HFFc6 (cell line): ENCODE measurements at places on chromosomes 6 and 20. TPM values are rescaled to one million over a fixed set of nuclear protein-coding genes. Genes with fewer than 3 reads are reported as not detected.

GRCh38 chr20:4637081-4637797, 84.5 kb upstream of the PRND start:
- no peak overlapping the region for H3K4me3 ChIP-seq
- H3K4me1 ChIP-seq = peaks cover 6% of the 10 kb centered on the region
- DNase-seq = peak; percentile 81
- peaks cover 7% of the 10 kb centered on the region for H3K36me3 ChIP-seq
- H3K27me3 ChIP-seq = no peaks in the 10 kb centered on the region
- peak overlapping the region; percentile 78 for H3K27ac ChIP-seq

DNA sequence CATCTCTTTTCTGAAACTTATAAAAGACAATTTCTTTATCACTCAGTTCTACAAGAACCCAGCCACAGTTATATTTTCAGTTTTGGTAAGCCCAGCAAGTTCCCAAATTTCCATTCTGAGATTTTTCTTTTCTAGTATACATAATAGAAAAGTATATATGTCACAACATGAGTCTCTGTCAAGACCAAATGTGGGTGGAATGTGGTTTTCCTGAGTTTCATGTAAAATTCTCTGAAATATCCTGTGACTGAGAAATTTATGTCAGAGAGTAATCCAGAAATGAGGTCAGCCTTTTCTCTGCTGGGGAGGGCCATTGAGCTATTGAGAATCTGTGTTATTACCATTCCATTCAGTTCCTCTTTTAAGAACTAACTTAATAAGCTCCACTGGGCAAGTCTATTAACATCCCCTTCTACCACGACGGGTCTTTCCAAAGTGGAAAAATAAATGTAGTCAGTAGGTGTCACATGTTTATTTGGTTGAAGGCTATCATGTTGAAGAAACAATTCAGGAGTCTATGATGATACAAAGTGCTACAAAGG, 100.7 kb upstream of the HMGN3 start:
- DNase-seq = no peak
- H3K36me3 ChIP-seq = no peaks in the 10 kb centered on the region
- H3K27ac ChIP-seq = no peak overlapping the region
- H3K27me3 ChIP-seq = no peaks in the 10 kb centered on the region

DNA sequence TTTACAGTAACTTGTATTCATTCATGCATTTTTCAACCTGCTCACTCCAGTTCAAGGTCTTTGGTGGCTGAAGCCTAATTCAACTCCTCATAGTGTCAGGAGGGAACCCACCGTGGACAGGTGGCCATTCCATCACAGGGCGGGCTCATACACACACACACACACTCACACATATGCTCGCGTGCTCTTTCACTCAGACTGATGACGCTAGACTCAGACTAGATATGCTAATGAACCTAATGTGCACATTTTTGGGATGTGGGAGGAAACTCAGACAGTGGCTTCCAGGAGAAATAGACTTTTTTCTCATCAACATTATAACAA, 56.7 kb downstream of the TRIM27 start:
- H3K36me3 ChIP-seq = no peaks in the 10 kb centered on the region
- peaks cover 20% of the 10 kb centered on the region for H3K4me1 ChIP-seq
- H3K4me3 ChIP-seq = peak overlapping the region; percentile 76
- H3K27ac ChIP-seq = no peak overlapping the region

DNA sequence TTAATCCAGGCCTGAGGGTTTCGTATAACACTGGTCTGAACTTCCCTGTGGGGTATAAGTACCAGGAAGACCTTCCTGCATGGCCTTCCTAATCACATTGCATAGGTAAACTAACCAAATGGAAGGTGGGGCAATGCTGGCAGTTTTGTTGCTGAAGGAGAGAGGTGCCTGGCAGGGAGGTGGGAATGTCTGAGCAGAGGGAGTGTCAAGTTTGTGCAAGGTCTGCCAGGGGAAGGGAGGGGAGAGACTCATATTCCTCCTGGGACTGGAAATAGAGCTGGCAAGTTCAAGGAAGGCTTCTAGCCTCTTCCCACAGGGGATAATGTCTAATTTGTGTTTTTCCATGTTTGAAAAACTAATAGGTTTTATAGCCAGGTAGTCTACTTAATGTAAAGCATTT, 70.6 kb downstream of the HDDC2 start:
- no peak for DNase-seq
- no peak overlapping the region for H3K4me3 ChIP-seq
- H3K27me3 ChIP-seq = no peaks in the 10 kb centered on the region; the same call in 1 of the 2 replicates
- peaks cover 43% of the 10 kb centered on the region for H3K4me1 ChIP-seq
- no peaks in the 10 kb centered on the region for H3K36me3 ChIP-seq
- H3K27ac ChIP-seq = no peak overlapping the region

DNA sequence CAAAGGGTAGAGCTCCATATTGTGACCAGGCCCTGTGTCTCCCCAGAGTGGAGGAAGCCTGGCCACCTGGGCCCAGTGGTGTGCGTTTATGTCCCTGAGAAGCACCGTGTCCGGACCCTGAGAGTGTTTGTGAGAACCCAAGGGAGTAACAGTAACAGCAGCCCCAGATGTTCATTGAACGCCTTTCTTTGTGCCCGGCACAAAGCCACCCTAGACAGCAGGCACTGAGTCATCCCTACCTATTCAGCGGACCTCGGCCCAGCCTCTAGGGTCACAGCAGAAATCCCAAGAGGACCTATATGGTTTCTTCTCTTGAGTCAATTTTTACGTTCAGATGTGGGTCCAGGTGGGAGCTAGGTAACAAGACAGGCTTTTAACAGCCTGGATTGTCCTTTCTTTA, 24.5 kb downstream of the BCAS4 start:
- DNase-seq = no peak
- no peak overlapping the region for H3K4me3 ChIP-seq
- H3K27ac ChIP-seq = no peak overlapping the region
- peaks cover 14% of the 10 kb centered on the region for H3K36me3 ChIP-seq
- no peaks in the 10 kb centered on the region; the same call in 1 of the 2 replicates for H3K27me3 ChIP-seq
- H3K4me1 ChIP-seq = peaks cover 54% of the 10 kb centered on the region

PHACTR1 gene
- 3.1 to 4.7 TPM (median 3.8 TPM) in 3 replicates for total RNA-seq

- peak; percentile 55 for DNase-seq
- H3K36me3 ChIP-seq = 0 out of 2 replicates have a peak, but pooled peaks cover 4% of the 10 kb centered on the region
- peak overlapping the region; percentile 67 for H3K27ac ChIP-seq
- H3K27me3 ChIP-seq = no peaks in the 10 kb centered on the region
- peak overlapping the region; percentile 46 for H3K4me3 ChIP-seq
Measured at GRCh38 chr6:56906752-56907151, 48.2 kb upstream of the BEND6 start.

DNA sequence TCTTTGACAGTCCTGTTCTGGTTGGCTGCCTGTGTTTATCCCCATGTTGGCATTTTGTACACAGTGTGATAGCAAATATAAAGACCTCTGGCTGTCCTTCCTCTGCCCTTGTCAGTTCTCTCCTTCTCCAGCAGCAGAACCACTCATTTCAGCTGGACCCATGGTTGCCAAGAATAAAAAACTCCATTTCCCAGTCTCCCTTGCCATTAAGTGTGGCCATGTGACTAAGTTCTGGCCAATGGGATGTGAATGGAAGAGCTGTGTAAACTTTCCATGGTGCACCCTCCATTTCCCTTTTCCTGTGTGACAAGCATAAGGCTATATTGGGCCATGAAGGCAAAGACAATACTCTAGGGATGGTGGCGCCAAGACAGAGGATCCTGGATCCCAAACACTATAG, 78.4 kb upstream of the TBC1D7 start:
- no peak overlapping the region for H3K4me3 ChIP-seq
- DNase-seq = no peak
- H3K4me1 ChIP-seq = peaks cover 41% of the 10 kb centered on the region
- no peaks in the 10 kb centered on the region for H3K36me3 ChIP-seq
- H3K27ac ChIP-seq = no peak overlapping the region; the same call in 1 of the 2 replicates
- H3K27me3 ChIP-seq = no peaks in the 10 kb centered on the region; the same call in 1 of the 2 replicates

DNA sequence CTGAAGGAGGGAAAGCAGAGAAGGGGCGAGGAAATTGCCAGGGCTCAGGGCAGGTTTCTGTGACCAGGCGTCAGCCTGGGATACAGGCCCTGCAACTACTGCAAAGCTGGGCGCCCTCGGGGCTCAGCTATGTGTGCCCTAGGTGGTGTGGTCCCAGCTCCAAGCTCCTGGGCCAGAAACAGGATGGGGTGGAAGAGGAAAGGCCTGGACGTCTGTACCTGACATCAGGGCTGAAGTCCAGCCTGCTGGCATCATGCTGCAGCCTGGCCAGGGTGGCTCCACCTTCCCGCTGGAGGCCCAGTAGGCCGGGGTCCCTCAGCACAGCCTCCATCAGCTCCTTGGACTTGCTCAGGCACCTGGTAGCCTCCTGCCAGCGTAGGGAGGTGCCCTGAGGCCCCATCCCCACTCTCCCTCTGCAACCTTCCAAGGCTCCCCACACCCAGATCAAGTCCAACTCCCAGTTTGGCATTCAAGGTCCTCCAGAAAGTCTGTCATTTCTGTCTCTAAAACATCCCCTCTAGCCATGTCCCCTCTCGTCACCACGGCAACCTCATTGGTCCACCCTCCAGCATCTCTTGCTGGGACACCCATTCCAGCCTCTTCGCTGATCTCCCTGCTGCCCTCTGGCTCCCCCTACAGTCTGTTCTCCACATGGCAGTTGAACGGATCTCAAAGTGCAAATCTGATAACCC, 38.2 kb downstream of the KIAA1755 start:
- H3K27ac ChIP-seq = no peak overlapping the region
- H3K36me3 ChIP-seq = no peaks in the 10 kb centered on the region
- no peak overlapping the region for H3K4me3 ChIP-seq
- no peaks in the 10 kb centered on the region; the same call in 1 of the 2 replicates for H3K27me3 ChIP-seq
